Cardiac muscle cell (in vitro differentiated cells and primary cell): ENCODE measurements at places on chromosomes 5 and 9. TPM values are rescaled to one million over a fixed set of nuclear protein-coding genes. Genes with fewer than 3 reads are reported as not detected.

CATSPER3 gene
- 0.07 TPM in 1 of 2 replicates, not detected in the other for total RNA-seq

POLE3 gene
- total RNA-seq: 36.5 TPM in 2 replicates

MARVELD2 gene
- 3.7 and 4.9 TPM in 2 replicates for total RNA-seq

SPATA31D4 gene
- total RNA-seq: not detected in 2 replicates

ANXA2R gene
- total RNA-seq: 0.32 and 0.63 TPM in 2 replicates

CAST gene
- total RNA-seq: 83.0 and 101 TPM in 2 replicates

EPB41L4A gene
- 8.2 and 10.5 TPM in 2 replicates for total RNA-seq

CER1 gene
- total RNA-seq: 1.3 and 1.8 TPM in 2 replicates

RMND5B gene
- 49.7 and 58.8 TPM in 2 replicates for total RNA-seq

ARL10 gene
- 10.3 and 29.5 TPM in 2 replicates for total RNA-seq

KLF4 gene
- 0.56 and 1.4 TPM in 2 replicates for total RNA-seq
